ENCODE measurements at places on chromosomes 5 and 9.
A peak's percentile ranks its signal among the peaks of the same experiment; 100 is the strongest.

GRCh38 chr9:132171702-132172101 is 9.8 kb downstream of the NTNG2 start:
- no peak for DNase-seq

DNA sequence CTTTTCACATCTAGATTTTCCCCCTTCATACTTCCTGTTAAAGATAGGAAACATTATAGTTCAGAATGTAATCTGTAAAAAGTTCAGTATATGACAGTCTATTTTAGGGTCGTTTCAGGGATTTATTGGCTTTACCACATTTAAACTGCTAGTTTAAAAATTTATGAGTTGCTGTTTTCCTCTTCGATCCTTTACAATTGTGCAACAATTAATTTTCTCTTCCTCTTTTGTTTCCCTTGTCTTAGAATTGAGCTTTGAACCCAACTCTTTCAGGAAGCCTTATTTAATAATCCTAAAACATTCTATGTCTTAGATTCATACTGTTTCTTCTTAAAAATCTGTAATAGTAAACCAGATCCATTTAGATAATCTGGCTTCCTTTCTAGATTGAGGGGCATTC is 16.4 kb downstream of the ZSWIM6 start:
- no peak for DNase-seq

GRCh38 chr5:171418982-171419687 is at the start of gene FGF18:
TSS of gene FGF18 (plus strand) at chr5:171419647. CDS start at chr5:171420200, 553 bp downstream.
- DNase-seq, result peak; percentile 29

GRCh38 chr9:116189683-116190082 is 36.1 kb downstream of the PAPPA start:
- DNase-seq, result no peak

All from CD4-positive, alpha-beta T cell treated with Interleukin-4 for 1 hour (primary cell).